Glutamatergic neuron (in vitro differentiated cells): ENCODE measurements at places on chromosomes 2 and 18.

DNA sequence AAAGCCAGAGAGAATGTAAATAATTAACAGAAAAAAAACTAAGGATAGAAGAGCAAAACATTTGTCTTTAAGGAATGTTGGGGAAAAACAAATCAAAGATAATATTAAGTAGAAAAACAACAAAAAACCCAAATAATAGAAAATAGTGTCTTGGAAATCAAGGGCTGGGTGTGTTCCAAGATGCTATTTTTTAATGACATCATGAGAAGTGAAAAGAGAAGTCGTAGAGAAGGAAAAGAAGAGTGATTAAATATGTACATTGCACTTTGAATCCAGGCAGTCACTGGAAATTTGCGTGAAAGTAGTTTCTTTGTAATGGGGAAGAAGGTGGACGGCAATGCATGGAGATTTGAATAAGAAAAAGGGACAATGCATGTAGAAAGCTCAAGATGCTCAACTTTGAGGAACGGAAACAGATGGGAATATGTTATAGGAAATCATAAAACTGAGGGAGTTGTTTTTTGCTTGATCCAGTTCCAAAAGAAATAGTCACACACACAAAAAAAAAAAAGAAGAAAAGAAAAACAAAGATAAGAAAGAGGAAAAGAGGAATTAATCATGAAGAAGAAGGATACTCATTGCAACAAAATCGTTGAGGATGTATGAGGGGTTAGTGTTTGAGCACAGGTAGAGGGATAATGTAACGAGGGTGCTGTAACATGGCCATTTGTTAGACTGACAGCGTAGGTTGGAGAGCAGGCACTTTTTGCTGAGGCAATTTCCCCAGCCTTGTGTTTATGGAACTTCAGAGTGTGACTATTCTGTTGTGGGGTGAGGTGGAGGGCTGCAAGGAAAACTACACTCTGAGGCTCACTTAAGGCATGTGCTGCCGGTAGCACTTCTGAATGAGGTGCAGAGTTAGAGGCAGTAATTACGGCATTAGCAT, 184.1 kb downstream of the CALCRL start:
- no peak for DNase-seq

DNA sequence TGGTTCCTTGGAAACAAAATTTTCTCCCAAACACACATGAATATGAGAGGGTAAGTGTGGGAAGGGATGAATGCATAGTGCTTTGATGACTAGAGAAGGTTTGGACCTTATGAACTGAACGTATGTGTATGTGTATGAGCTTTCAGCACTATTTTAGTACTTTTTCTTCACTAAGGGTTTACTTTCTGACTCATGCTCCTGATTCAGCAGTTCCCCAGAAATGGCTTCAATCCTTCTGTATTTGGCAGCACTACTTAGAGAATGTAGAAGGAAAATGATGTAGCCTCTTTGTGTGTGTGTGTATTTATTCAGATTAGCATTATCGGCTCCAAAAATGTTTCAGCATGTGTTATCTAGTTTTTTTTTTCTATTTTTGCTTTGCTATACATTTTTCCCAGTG, 22.2 kb downstream of the KCNJ3 start:
- no peak for DNase-seq

- DNase-seq = no peak
These were observed 170.0 kb upstream of the KLHL29 start for GRCh38 chr2:23215016-23215415.

DNA sequence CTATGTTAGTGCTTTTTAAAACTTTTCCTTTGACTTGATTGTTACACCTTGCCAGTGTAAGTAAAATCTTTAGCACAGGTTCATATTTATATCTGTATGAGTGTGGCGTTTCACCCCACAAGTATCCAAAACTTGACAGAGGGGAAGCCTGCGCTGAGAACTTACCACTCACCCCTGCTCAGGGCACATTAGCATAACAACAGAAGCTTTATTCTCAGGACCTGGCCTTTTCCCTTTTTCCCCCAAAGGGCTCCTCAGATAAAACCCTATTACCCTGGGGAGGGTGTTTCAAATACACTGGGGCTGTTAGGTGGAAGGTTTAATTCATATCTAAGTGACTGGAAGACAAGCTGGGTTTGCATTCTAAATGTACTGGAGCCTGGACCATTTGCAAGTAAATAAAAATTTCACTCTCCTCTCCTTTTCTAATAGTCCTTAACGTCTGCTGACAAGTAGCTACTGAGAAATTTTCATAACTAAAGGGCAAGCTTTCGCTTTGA, 276.6 kb downstream of the RNF152 start:
- no peak for DNase-seq

- no peak for DNase-seq
These were observed 119.0 kb downstream of the FEZ2 start for GRCh38 chr2:36478999-36479398.

GRCh38 chr2:71604726-71605120, 151.4 kb downstream of the DYSF start:
- DNase-seq = peak; percentile 10

GRCh38 chr2:152167065-152167464, 8.5 kb downstream of the STAM2 start:
- no peak for DNase-seq

GRCh38 chr2:55929476-55929875, 5.9 kb upstream of the EFEMP1 start:
- no peak for DNase-seq

DNA sequence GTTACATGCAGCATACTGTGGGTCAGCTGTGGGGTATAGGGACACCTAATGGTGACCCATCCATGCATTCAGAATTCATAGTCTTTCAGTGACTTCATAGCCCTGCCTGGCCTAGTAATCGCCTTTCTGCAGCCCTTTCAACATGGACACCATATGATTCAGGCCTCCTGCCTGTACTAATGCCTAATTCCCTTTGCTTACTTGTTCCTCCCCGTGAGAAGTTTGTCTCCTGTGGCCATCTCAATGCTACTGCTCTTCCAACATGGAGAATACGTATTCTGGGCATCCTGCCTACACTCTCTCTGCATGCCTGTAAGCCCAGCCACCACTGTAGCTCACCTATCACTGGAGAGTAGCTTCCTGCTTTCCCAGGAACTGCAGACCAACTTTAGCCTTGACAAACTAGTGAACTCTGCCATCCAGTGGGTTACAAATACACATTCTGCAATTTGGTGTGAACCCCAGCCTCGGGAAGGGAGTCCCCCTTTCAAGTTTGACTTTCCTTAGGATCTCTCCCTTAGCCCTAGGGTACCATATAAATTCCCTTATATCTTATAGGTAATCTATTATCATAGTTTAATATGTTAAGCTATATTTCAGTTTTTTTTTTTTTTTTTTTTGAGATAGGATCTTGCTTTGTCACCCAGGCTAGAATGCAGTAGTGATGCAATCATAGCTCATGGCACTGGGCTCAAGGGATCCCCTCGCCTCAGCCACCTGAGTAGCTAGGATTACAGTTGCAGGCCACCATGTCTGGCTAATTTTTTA, 22.3 kb downstream of the M1AP start:
- DNase-seq = no peak
